T-helper 17 cell (primary cell): ENCODE measurements at places on chromosomes 12 and 14. TPM values are rescaled to one million over a fixed set of nuclear protein-coding genes. Genes with fewer than 3 reads are reported as not detected.

P2RX2 gene
- not detected for total RNA-seq

PTGER2 gene
- 52.1 TPM for total RNA-seq

TMEM229B gene
- total RNA-seq: 12.7 TPM

KCNA5 gene
- not detected for total RNA-seq

GALNT8 gene
- total RNA-seq: 1.4 TPM

FSCB gene
- not detected for total RNA-seq

GPR68 gene
- 12.4 TPM for total RNA-seq

HSP90B1 gene
- 429 TPM for total RNA-seq

DNA sequence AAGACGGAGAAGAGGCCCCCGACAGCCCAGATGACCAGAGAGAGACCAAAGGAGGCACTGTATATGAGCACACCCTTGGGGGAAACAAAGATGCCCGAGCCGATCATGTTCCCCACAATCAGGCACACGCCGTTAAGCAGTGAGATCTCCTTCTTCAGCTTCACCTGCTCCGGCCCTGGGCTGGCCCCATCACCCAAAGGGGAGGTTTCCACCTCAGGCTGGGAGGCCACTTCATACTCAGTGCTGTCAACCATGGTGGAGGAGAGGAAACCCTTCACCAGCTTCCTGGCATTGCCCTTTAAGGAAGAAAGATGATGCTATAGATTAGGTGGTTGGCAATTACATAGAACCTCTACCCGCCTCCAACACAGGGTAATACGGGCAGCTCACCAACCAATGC lies 2.1 kb downstream of the SLC7A7 start:
- no peak overlapping the region for H3K4me3 ChIP-seq
- H3K27me3 ChIP-seq: no peaks in the 10 kb centered on the region
- no peak overlapping the region for H3K27ac ChIP-seq
- no peaks in the 10 kb centered on the region for H3K36me3 ChIP-seq

- H3K4me3 ChIP-seq: no peak overlapping the region
- no peaks in the 10 kb centered on the region for H3K36me3 ChIP-seq
- no peak overlapping the region for H3K27ac ChIP-seq
- no peak for DNase-seq
- H3K27me3 ChIP-seq: no peaks in the 10 kb centered on the region
- no peaks in the 10 kb centered on the region for H3K4me1 ChIP-seq
These were observed 390.6 kb downstream of the PAWR start for GRCh38 chr12:79300199-79300568.

DNA sequence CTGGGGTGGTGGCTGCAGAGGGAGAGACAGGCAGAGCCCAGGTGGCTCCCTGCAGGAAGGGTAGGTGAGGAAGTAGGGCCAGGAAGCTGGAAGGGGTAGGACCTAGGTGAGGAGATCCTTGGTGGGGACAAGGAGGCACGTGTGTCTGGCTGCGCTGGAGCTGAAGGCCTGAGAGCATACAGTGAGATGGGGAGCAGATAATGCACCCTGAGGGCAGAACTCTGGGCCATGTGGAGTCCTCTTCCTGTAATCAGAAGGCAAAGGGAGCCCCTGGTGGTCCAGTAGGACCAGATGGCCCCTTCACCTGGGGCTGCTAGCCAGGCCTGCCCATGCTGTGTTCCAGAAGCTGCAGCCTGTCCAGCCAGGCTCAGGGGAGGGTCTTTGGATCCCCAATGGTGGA lies 15.3 kb upstream of the KRT80 start:
- H3K27me3 ChIP-seq: peaks cover 67% of the 10 kb centered on the region
- peaks cover 3% of the 10 kb centered on the region for H3K36me3 ChIP-seq
- no peak overlapping the region for H3K27ac ChIP-seq
- peaks cover 12% of the 10 kb centered on the region for H3K4me1 ChIP-seq

GRCh38 chr14:102063109-102063807 lies 23.6 kb downstream of the HSP90AA1 start:
- no peaks in the 10 kb centered on the region for H3K36me3 ChIP-seq
- H3K27me3 ChIP-seq: no peaks in the 10 kb centered on the region
- no peak overlapping the region for H3K27ac ChIP-seq
- H3K4me1 ChIP-seq: peaks cover under 1% of the 10 kb centered on the region
- no peak overlapping the region for H3K4me3 ChIP-seq

- peaks cover 23% of the 10 kb centered on the region for H3K27me3 ChIP-seq
- no peak overlapping the region for H3K27ac ChIP-seq
- DNase-seq: no peak
- no peak overlapping the region for H3K4me3 ChIP-seq
These were observed 3.4 kb downstream of the MMP17 start for GRCh38 chr12:131831635-131832041.

- H3K36me3 ChIP-seq: no peaks in the 10 kb centered on the region
- no peaks in the 10 kb centered on the region for H3K4me1 ChIP-seq
- H3K27ac ChIP-seq: no peak overlapping the region
- peaks cover 14% of the 10 kb centered on the region for H3K27me3 ChIP-seq
- DNase-seq: no peak
- no peak overlapping the region for H3K4me3 ChIP-seq
These were observed 70.7 kb downstream of the CMKLR1 start for GRCh38 chr12:108268397-108268796.

- H3K27me3 ChIP-seq: peaks cover 29% of the 10 kb centered on the region
- no peak overlapping the region for H3K27ac ChIP-seq
- H3K4me3 ChIP-seq: no peak overlapping the region
- DNase-seq: no peak
- peaks cover 4% of the 10 kb centered on the region for H3K4me1 ChIP-seq
- H3K36me3 ChIP-seq: no peaks in the 10 kb centered on the region
These were observed 153.6 kb downstream of the ATP23 start for GRCh38 chr12:58095002-58095401.

- H3K27me3 ChIP-seq: peaks cover 62% of the 10 kb centered on the region
- H3K27ac ChIP-seq: no peak overlapping the region
- no peak for DNase-seq
- no peaks in the 10 kb centered on the region for H3K36me3 ChIP-seq
- H3K4me3 ChIP-seq: no peak overlapping the region
These were observed 8.6 kb downstream of the TUNAR start for GRCh38 chr14:95885278-95885677.

DNA sequence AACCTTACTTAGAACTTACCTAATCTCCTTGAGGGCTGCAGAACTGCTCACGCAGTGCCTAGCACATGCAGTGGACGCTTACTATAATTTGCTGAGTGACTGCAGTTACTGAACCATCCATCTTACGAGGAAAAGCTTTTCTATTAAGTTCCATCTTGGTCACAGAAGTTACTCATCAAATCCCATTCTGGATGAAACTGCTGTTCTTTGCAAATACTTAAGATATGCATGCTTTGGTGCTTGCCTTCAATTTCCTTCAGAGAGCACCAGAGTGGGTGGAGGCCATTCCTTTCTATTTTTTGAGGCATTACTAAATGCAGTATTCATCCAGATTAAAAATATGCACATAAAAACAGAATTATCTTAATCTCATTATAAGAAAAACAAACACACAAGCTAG lies 17.7 kb upstream of the PELI2 start:
- no peak for DNase-seq
- no peak overlapping the region for H3K27ac ChIP-seq
- H3K4me1 ChIP-seq: no peaks in the 10 kb centered on the region

DNA sequence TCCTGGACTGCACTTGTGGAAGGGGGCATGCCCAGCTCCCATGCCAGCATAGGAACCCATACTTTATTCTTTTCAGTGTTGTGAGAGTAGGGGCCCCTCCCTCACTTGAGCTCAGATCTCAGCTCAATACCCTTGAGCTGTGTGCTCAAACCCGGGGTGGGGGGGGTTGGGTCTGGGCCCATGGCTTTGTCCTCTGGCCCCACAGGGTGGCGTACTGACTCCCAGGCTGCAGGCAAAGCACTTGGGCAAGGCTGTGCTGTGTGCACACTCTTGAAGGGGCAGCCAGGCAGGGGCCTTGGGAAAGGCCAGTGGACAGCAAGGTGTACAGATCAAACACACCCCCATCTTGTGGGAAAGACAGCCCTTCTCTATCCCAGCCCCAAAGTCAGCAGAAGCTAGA lies 81.8 kb downstream of the WIF1 start:
- no peaks in the 10 kb centered on the region for H3K36me3 ChIP-seq
- no peak overlapping the region for H3K4me3 ChIP-seq
- no peak overlapping the region for H3K27ac ChIP-seq
- no peak for DNase-seq
- no peaks in the 10 kb centered on the region for H3K4me1 ChIP-seq
- H3K27me3 ChIP-seq: peaks cover 28% of the 10 kb centered on the region

DNA sequence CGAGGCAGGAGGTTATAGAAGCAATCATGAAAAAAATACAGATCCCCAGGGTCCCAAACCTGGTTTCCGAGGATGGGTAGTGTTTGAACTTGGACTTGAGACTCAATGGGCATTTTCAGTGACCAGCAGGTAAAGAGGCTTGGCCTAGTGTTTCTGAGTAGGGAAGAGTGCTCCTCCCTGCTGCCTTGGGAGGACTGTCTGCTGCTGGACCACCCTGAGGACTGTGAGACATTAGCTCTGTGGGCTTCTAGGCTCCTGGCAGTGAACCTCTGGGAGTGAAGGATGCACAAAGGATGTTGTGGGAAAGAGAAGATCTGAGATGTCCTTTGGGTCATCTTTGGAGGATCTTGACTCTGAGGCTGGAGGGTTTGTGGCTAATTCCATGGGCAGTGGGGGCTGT lies 30.5 kb downstream of the ANKRD9 start:
- H3K27me3 ChIP-seq: no peaks in the 10 kb centered on the region
- DNase-seq: no peak
- no peak overlapping the region for H3K27ac ChIP-seq
- peaks cover 2% of the 10 kb centered on the region for H3K4me1 ChIP-seq

GRCh38 chr14:49863487-49864281 lies 11.1 kb upstream of the NEMF start:
- DNase-seq: no peak
- peaks cover 18% of the 10 kb centered on the region for H3K4me1 ChIP-seq
- peaks cover 2% of the 10 kb centered on the region for H3K36me3 ChIP-seq
- no peak overlapping the region for H3K4me3 ChIP-seq
- H3K27ac ChIP-seq: no peak overlapping the region
- H3K27me3 ChIP-seq: peaks cover 4% of the 10 kb centered on the region

- no peaks in the 10 kb centered on the region for H3K36me3 ChIP-seq
- H3K4me1 ChIP-seq: peaks cover 27% of the 10 kb centered on the region
- H3K4me3 ChIP-seq: no peak overlapping the region
- no peaks in the 10 kb centered on the region for H3K27me3 ChIP-seq
These were observed 19.0 kb upstream of the ANKRD9 start for GRCh38 chr14:102528431-102529170.

- H3K36me3 ChIP-seq: no peaks in the 10 kb centered on the region
- H3K27me3 ChIP-seq: peaks cover 7% of the 10 kb centered on the region
- no peak for DNase-seq
- H3K4me3 ChIP-seq: no peak overlapping the region
- H3K27ac ChIP-seq: no peak overlapping the region
- H3K4me1 ChIP-seq: no peaks in the 10 kb centered on the region
These were observed 90.3 kb downstream of the NKX2-1 start for GRCh38 chr14:36429692-36430091.

DNA sequence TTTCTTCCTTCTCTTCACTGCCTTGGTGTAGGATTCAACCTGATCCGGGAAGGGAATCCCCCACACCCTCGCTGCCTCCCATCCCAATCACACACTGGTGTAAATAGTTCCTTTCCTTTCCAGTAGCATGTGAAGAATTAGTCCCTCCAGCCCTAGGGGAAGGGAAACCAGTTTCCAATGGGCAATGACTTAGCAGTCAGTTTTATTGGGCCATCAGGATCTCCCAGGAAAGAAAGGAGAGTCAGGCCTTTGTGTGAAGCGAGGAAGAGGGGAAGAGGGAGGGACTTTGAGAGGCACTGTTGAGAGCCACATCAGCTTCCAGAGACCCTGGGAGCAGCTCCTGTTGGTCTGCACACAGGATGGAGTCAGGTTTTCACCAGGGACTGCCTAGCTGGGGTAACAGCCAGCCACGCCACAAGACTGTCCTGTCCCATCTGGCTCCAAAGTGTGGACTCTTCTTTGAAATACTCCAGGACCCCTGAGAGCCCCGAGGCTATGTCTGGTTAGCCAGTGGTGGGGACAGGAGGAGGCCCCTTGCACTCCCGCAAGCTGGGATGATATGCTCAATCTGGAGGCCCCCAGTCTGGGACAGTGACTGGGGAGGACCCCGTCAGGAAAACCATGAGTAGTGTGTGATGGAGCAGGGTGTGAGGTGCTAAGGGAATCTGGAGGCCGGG lies 27.9 kb downstream of the MOAP1 start:
- H3K27me3 ChIP-seq: no peaks in the 10 kb centered on the region
- no peak overlapping the region for H3K27ac ChIP-seq
- H3K4me1 ChIP-seq: no peaks in the 10 kb centered on the region
- H3K36me3 ChIP-seq: no peaks in the 10 kb centered on the region
- H3K4me3 ChIP-seq: no peak overlapping the region

GRCh38 chr12:105425254-105426174 lies 95.0 kb downstream of the C12orf75 start:
- no peak overlapping the region for H3K4me3 ChIP-seq
- no peaks in the 10 kb centered on the region for H3K36me3 ChIP-seq
- H3K27ac ChIP-seq: peak overlapping the region; percentile 47
- peaks cover 5% of the 10 kb centered on the region for H3K4me1 ChIP-seq
- peaks cover 9% of the 10 kb centered on the region for H3K27me3 ChIP-seq
- DNase-seq: no peak

GRCh38 chr12:131116468-131117117 lies 162.9 kb downstream of the ADGRD1 start:
- H3K4me1 ChIP-seq: peaks cover 2% of the 10 kb centered on the region
- H3K36me3 ChIP-seq: no peaks in the 10 kb centered on the region
- no peak for DNase-seq
- H3K4me3 ChIP-seq: no peak overlapping the region
- peaks cover 52% of the 10 kb centered on the region for H3K27me3 ChIP-seq

DNA sequence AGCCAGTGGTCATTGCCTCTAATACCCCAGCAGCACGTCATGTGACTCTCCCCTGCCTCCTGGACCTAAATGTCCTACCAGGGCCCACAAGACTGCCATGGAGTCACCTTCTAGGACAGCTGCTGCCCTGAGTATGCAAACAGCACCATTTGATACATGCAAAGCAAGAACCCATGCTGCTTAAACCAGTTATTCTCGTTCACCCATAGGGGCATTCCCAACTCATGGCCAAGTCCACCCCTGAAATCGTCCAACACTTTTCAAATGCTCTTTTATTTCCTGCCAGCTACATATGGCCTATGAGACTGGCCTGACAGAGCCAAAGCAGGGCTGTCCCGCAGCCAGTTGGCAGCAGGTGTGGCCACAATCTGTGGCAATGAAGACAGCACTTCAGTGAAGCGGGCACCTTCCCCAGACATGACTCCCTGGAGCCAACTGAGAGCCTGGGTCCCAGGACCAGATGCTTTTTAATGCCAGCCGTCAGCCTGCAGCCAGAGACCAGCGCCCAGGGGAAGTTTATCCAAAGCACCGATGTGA lies 99.9 kb downstream of the BCAT1 start:
- no peak overlapping the region for H3K27ac ChIP-seq
- no peak overlapping the region for H3K4me3 ChIP-seq
- peaks cover 2% of the 10 kb centered on the region for H3K36me3 ChIP-seq

GRCh38 chr12:124207049-124207448 lies 87.8 kb upstream of the RFLNA start:
- no peak for DNase-seq
- H3K4me3 ChIP-seq: no peak overlapping the region
- peaks cover 14% of the 10 kb centered on the region for H3K27me3 ChIP-seq
- H3K36me3 ChIP-seq: no peaks in the 10 kb centered on the region

DNA sequence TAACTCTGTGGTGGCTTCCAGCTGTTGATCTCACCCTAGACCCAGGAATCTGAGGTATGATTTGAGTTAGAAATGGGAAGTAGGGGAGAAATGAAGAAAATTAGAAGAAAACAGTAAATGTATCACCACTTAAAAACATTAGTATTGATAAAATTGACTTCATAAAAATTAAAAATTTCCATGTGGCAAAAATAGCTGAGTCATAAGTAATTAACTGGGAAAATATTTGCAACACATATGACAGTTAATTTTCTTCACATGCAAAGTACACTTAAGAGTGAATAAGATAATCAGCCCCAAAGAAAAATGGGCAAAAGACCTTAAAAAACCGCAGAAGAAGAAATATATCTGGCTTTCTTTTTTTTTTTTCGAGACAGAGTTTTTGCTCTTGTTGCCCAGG lies 25.5 kb upstream of the ADIPOR2 start:
- peak overlapping the region; percentile 62 for H3K27ac ChIP-seq
- H3K27me3 ChIP-seq: no peaks in the 10 kb centered on the region
- H3K36me3 ChIP-seq: peaks cover 5% of the 10 kb centered on the region
- no peak overlapping the region for H3K4me3 ChIP-seq
